ENCODE measurements at places on chromosomes 3 and 15.
A peak's percentile ranks its signal among the peaks of the same experiment; 100 is the strongest.

DNA sequence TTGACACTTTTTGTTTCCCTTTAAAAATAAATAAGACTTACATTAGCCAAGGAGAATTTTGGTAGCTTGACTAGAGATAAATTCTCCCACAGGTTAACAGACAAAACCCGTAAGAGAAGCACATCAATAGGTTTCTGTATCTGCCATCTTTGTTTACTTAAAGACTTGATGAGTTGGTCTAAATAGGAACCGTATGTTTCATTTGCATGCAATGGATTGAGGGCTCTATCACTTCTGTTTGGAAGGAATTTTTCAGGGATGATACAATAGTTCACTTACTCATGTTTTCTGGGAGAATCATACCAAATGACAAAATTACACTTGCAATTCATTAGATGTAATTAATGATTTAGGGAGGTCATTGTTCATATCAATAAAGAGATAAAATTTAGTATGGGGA, 631.5 kb upstream of the NR2F2 start:
- no peak for DNase-seq

GRCh38 chr3:71785532-71786216, 726 bp upstream of the PROK2 start:
- no peak for DNase-seq

DNA sequence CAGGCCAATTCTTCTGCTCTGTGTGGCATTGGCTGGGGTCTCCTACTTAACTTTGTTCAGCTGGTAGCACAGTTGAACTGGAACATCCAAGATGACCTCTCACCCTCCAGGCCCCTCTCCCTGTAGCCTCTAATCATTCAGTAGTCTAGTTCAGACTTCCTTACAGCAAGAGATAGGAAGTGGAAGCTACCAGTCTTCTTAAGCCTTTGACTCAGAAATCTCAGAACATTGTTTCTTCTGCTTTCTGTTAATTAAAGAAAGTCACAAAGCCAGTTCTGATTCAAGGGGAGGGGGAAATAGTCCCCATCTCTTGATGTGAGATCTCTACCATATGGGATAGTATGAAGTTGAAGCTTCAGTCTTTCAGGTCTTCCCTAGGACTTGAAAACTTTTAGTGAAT, 18.8 kb upstream of the SACM1L start:
- no peak for DNase-seq

DNA sequence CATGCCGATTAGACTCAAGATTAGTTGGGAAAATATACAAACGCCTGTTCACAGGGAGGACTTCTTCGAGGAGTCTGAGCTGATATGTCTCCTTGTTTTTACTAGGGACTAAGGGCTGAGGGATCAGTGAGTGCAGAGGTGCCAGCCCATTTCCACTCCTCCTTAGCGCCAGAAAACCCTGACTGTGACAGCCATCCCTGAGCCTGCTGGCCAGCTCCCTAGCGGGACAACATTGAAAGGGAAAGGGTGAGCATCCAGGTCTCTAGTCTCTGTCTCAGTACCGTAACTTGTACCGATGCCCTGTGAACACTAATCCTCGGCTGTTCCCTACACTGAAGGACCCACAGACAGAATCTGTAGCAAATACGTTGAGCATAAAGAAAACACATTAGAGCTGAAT, 243.4 kb downstream of the WNT5A start:
- DNase-seq = no peak

- no peak for DNase-seq
These were observed 137.2 kb upstream of the CBLB start for GRCh38 chr3:106006001-106006400.

GRCh38 chr3:158369279-158369678, 201.7 kb upstream of the MLF1 start:
- no peak for DNase-seq

DNA sequence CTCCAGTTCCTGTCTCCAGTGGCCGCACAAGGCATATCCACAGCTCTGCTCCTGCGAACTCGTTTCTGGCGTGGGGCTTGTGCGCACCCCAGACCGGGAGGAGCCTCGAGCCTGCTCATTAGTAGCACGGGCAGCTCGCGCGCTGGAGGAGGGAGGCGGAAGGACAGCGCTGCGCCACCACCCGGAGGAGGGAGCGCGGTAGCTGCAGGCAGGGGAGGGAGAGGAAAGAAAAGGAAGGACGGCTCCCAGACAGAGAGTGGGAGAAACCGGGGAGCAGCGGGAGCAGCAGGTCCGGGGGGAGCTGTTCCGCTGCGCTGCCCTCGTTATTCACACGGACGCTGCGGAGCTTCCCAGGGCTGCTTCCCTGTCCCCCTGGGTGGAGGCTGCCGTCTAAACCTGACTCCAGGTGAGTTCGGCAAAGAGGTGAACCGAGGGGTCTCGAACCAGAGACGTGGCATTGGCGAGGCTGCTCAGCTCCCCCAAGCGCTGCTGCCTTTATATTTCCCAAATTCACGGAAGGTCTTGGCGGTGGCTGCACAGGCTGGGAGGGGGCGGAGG, 121.3 kb upstream of the ZNF717 start:
- no peak for DNase-seq

- DNase-seq = no peak
These were observed 38.4 kb upstream of the TERB2 start for GRCh38 chr15:44918136-44918535.

GRCh38 chr3:32901005-32901932, 50.2 kb upstream of the CCR4 start:
- no peak for DNase-seq

DNA sequence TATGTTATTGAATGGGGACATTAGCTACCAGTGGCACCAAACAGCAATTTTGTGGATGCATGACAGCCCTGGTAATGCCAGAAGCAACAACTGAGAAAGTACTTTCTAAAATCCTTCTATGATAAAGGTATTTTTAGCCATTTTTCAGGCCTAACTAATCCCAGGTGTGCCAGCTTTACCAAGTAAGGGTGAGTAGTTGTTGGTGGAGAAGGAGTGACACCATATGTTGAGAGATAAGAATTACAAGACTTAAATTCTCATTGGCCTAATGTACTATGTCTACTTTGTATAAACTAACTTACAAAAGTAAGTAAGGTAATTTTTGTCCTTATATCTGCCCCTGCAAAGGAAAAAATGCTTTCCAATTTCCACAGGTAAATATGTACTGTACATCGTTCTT, 4.1 kb upstream of the COX17 start:
- DNase-seq = no peak

DNA sequence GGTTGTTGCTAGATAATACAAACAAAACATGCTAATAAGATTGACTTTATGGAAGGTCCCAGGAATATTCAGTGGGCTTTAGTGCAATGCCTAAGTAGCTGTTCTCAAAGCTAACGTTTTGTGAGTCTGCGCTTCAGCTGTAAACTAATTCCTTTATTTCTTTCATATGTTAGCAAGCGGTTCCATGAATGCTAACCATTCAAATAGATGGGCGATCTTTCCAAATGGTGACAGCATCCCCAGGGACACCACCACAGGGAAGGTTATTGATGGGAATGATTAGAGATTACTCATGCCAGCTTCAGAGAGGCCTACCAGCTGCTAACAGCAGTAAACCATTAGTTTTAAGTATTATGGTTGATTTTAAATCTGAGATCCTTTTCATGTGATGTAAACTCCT, 405.7 kb upstream of the MCTP2 start:
- DNase-seq = no peak

DNA sequence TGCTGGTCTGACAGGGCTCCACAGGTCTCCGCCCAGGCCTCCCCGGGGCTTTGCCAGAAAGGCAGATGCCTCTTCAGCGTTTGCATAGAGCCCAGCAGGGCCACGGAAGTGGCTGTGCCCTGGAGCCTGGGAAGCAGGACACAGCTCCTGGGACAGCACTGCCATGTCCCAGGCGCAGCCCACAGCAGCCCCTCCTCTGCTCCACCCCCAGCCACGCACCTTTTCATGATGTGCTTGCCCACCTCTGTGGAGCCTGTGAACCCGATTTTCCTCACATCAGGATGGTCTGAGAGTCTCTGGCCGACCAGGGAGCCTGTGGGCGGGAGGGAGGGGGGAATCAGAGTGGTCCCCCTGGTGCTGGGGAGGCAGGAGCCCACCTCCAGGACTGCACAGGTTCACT, 33.9 kb upstream of the SLC41A3 start:
- DNase-seq = no peak

- DNase-seq = no peak
These were observed 187.4 kb downstream of the FOXP1 start for GRCh38 chr3:71395927-71396695.

GRCh38 chr3:122272879-122273278, 52.2 kb upstream of the CSTA start:
- no peak for DNase-seq

DNA sequence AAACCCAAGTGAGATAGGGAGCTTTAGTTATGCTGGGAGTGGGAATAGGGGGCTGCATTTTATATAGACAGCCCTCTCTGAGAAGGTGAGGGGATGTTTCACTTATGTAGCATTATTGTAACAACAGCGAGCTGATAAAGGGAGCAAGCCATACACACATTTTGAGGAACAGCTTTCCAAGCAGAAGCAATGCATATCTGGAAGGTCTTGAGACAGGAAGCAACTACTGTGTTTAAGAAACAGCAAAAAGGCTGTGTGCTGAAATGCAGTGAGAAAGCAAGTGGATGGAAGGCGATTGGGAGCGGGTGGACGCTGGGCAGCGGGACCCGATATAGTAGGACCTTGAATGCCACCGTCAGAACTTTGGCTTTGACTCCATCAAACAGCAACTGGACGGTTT, 155.9 kb upstream of the TBL1XR1 start:
- DNase-seq = no peak

GRCh38 chr15:62492900-62493299, 327.8 kb upstream of the C2CD4B start:
- DNase-seq = no peak

DNA sequence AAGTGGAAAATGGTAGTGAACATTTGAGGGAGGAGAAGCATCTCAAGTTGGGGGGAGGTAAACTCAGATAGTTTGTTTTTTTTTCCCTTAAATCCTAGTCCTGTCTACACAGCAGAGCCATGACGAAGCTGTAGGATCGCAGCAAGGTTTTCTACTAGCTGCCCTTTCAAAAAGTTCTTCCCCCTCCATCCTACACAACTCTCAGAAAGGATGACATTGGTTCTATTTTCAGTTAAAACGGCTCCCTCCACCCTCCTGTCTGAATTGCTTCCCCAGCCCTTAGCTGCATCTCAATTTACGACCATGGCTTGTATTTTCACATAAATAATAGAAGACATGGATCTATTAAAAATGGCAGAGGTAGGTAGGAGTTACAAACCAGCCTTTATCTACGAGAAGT, 2.2 kb downstream of the HOMER2 start:
- no peak for DNase-seq

- no peak for DNase-seq
These were observed 179.0 kb downstream of the P3H2 start for GRCh38 chr3:189941679-189942078.

- no peak for DNase-seq
These were observed 1121.5 kb downstream of the NAALADL2 start for GRCh38 chr3:175980486-175981090.

- DNase-seq = no peak
These were observed 30.0 kb upstream of the TRAK1 start for GRCh38 chr3:42061025-42061712.

DNA sequence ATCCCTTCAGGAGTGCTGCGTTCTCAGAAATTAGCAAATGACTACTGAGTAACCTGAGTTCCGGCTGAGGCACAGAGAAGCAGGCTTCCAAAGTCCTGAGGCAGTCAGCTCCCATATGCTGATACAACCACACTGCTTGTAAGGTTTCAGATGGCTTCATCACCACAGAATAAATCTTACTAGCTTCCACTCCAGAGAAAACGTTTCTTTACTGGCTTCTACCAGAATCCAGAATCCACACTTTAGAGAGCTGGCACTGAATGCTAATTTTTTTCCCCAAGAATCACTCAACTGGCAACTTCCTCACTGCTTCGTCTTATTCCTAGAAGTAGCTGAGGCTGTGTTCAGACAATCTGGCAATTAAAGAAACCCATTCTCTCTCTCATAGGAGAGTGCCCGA, 21.4 kb downstream of the TAMM41 start:
- no peak for DNase-seq

DNA sequence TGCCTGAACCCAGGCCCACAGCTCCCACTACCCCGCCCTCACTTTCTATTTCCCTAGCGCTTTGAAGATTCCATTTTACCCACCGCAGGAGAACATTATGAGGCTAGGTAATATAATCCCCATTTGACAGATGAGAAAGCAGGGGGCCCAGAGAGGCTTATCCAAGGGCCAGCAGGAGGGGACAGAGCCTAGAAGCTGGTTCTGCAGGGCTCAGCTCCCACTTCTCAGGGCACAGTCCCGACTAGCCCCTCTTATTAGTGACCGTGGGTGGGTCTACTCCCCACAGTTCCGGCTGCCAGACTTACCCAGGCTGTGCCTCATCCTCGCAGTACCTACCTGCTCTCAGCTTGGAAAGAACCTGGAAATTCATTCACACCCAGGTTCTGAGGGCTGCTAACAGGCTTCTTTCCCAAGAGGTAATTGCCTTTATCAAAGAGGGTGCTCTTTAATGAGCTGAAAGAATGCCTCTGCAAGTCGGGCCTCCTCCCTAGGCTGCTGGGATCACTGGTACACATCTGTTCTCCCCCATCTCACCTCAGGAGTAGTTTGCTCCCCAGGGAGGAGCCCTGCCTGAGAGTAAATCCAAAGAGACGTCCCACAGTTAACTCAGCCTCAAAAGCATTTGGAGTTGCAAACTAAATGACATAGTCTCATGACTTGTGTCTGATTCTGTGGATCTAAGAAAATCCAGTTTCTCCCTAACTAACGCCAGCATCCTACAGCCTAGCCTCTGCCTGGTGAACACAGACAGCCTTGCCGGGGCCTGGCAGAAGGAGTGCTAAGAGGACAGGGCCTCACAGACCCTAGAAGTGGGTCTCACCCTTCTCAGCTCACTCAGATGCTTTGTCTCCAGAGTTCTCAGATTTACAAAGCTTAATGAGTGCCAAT, 125.0 kb downstream of the CHSY1 start:
- DNase-seq = no peak

GRCh38 chr3:187777331-187777941, 32.2 kb upstream of the BCL6 start:
- DNase-seq = no peak

DNA sequence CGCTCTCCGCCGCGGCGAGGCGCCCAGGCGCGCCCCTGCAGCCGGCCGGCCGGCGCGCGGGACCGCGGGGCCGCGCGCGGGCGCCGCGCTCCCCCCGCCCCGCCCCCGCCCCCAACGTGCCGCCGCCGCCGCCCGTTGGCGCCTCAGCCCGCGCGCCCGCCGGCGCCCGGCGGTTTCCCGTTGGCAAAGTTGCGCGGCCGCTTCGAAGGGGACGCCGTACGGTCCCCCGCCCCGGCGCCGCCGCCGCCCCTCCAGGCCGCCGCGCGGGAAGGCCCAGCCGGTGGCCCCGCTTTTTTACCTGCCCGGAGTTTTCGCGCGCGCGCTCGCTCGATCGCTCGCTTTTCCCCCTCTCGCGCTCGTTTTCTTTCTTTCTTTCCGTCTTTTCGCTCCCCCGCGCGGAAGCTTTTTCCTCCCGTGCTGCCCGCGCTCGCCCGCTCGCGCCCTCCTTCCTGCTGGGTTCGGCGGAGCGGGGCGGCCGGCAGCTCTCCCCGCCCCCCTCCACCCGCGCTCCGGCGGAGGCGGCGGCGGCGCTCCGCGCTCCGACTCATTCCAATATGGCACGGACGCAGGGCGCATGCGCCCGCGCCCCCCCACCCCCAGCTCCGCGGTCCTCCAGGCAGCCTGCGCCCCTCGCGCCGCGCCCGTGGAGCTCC, at the start of gene SFMBT1:
SFMBT1 (minus strand) TSS at position 556 of the 653 bp plus-strand sequence. CDS start 76,945 bp downstream, outside the sequence.
- peak; percentile 55 for DNase-seq

- DNase-seq = no peak
These were observed 157.6 kb downstream of the NFKBIZ start for GRCh38 chr3:102006812-102007485.

- no peak for DNase-seq
These were observed 28.3 kb downstream of the PDCD6IP start for GRCh38 chr3:33826688-33827087.

Data from activated CD4-positive, alpha-beta T cell treated with anti-CD3 and anti-CD28 coated beads, Interleukin-2, amount 50 U/mL, for 24 hours (primary cell).